ENCODE measurements at places on chromosomes 16 and 17. TPM values are rescaled to one million over a fixed set of nuclear protein-coding genes. Genes with fewer than 3 reads are reported as not detected.

Gene TTC19
- 46.4 TPM for total RNA-seq

- DNase-seq = no peak
These were observed at the start of gene PLLP for GRCh38 chr16:57284209-57284951. Gene PLLP, minus strand, starts transcription at chr16:57284672. Its CDS starts 132 bp downstream, at chr16:57284540.

DNA sequence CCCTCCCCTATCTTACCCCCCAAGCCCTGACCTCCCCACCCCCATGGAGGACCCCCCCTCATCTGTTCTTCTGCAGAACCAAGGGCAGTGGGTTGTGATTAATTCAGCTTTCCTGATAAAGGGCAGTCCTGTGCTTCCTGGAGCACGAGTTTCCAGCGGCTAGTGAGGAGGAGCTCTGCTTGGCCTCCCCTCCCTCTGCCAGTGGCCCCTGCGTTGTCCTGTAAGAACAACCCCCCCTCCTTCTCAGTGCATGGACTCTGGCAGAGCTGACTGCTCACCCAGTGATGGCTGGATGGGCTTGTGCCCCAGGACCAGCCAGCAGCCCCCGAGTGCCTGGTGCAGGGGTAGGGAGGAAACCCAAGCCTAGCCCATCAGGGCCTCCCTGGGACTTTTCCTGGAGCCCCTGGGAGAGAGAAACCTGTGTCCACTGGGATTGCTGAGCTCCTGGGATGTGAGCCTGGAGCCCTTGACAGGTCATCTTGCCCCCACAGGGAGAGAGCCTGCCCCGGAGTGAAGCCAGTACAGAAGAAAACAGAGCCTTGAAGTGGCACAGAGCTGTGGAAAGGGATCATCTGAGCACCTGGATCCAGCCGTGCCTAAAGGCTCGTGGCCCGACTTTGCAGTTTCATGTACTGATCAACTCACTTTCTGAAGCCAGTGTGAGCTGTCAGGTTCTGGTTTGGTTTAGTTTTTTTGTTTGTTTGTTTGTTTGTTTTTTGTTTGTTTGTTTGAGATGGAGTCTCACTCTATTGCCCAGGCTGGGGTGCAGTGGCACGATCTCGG, 26.5 kb downstream of the MMP15 start:
- DNase-seq = no peak

DNA sequence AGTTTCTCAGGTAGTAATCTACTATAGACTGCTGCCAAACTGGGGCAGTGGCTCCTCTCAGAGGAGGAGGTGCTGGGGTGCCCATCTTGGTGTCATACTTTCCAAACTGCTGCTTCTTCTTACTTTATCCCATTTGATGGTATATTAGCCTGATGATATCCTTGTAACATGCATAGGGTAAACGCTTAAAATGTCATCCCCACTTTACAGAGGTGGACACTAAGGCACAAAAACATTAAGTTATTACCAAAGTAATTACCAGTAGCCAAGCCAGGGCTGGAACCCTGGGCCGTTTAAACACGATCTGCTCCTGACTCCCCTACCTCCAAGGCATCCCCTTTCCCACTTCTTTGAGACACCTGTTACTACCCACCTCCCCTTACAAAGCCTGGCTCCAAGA, 37.8 kb upstream of the CSNK2A2 start:
- no peak for DNase-seq

All from glomerular endothelial cell (primary cell).